ENCODE measurements at places on chromosomes 1 and 21.

- DNase-seq = peak; percentile 40
Observed at GRCh38 chr21:33945652-33946270, 30.2 kb upstream of the ATP5PO start.

- no peak for DNase-seq
Observed at GRCh38 chr1:22132517-22133235, 10.2 kb downstream of the WNT4 start.

DNA sequence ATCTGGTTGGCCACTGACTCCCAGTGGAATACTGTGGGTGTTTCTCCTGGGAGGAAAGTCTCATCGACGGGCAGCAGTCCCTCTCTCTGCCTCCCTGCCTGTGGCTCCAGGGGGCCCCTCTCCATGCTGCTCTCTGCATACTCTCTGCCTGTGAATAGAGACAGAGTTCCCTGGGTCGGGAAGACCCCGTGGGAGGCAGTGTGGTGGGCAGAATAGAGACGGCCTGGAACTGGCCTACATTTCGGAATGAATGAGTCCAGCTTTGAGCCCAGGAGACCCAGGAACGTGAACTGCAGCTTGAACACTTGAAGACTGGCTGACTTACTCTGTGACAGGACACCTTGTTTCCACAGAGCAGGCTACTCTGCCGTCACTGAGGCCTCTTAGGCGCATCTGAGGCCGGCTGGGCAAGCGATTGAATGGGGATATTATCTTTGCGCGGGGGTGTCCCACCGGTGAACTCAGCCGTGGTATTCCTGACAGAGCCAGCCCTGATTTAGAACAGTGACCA, 64.0 kb downstream of the KIF21B start:
- no peak for DNase-seq

DNA sequence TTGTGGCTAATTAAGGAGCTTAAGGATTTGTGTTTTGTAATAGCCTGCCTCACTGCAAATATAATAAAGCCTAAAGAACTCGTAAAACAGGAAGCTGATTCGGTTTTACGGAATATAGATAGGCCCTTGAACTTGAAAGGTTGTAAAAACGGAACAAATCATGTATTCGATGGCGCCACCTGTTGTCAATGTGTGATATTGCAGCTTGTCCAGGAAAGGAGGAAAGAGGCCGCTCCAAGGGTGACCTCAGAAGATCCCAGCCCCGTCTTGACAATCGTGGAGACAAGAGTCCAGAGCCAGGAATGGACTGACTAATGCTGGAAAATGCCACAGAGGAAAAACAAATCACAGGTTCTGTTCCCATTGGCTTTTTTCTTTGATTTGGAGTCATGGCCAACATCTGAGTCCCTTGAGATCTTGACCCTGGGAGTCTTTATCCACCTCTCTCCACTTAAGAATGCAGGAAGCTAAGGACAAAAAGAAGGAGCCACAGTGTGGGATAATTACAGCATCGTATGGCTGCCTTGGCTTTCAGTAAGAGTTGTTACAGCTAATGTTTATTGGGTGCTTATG, 7.0 kb upstream of the IGSF21 start:
- DNase-seq = peak; percentile 51

DNA sequence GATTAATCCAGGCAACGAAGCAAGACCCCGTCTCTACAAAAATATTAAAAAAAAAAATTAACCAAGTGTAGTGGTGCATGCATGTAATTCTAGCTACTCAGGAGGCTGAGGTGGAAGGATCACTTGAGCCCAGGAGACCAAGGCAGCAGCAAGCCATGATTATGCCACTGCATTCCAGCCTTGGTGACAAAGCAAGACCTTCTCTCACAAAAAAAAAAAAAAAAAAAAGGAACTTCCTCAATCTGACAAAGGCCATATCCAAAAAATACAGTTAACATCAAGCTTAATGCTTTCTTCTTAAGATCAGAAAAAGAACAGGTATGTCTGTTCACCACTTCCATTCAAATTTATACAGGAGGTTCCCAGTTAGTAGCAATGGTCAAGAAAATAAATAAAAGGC, 54.4 kb downstream of the EVI5 start:
- no peak for DNase-seq

DNA sequence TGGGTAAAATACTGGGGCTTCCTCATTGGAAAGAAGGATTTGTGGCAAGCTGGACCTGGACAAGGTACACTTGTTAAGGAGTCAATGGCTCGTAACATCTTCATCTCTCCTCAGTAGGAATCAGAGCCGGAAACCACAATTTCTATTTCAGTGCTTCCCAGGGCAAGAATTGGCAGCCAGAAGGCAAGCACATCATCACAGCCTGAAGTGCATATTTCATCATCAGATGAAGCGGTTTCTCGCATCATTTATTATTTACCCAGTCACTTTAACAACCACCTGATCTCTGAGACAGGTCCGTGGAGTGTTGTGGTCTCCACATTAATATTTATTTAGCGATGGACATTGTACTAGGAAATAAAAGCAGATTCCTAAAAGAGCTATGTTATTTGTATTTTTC, 55.0 kb downstream of the KCNJ15 start:
- DNase-seq = no peak

DNA sequence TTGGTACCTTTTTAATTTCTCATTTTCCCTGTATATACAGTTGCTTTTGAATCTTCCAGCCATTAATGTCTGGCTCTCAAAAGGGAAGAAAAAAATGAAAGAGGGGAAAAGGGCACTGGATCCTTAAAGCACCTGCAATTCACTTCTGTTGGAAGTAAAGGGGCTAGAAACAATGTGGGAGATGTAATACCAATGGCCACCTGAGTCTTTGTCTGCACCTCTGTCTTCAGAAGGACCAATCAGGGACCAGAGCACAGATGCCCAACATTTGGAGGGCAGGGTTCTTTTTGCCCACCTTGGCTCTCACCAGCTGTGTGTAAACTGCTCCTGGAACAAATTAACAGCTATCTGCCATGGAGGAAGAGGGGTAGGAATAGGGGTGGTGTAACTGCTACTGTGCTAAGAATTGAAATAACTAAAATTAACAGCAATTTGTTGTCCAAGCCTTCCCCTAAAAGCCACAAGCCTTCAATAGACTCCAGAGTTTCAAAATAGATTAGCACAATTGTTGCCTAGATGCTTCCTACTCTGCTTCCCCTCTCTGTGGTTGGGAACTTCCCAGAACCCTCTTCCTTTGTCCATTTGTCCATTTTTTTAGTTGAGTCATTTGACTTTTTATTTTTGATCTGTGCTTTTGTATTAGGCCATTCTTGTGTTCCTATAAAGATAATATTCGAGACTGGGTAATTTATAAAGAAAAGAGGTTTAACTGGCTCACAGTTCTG, 11.5 kb upstream of the LRRC8B start:
- DNase-seq = no peak

- DNase-seq = no peak
Observed at GRCh38 chr1:180153032-180153431, 1.6 kb upstream of the QSOX1 start.

GRCh38 chr1:27011058-27011764, 1.4 kb downstream of the TENT5B start:
- no peak for DNase-seq

DNA sequence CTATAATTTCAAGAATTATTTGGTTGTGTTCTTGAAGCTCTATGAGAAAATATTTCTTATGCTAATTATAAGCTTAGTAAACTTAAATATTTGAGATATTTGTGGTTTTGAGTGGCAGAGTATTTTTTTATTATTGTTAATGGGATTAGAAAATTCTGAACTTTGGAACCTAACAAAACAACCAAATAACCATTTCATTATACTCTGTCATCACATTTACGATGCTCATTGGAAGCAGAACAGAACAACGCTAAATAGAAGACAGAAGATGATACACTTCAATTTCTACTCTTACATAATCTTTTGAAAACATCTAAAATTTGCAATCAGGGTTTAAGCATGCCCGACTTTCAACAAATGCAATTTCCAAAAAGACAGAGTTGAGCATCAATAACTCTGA, 270.2 kb downstream of the PTPRC start:
- DNase-seq = no peak

DNA sequence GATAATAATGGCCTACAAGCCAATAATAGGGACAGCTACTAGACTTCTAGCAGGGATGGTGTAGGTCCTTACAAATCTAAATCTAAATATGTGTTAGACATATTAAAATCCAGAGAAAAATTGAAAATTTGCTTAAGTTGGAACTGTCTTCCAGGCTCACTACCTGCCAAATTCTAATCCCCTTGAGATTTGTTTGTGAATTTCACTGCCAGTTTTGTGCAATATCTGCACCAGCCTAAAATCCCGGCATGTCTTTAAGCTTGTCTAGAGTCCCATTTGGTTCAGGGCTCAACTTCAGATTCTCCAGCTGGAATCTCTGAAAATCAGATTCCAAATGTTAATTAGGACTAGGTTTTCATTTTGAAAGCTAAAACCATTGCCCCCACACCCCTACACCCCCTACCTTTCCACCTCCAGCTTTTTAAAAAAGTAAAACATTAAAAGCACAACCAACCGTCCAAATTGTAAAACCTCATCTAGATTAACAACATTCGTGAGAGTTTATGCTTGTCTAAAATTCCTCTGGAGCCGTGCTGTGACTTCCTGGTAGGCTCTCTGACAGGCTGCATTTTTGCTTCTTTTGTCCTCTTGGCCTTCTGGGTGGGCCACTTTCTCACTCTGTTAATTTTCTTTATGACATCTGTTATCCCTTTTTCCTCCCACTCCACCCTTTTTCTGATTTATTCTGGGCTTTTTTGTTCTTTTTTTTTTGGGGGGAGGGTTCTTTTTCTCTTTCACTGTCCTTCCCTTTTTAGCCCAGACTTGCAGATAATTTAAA, 348.7 kb downstream of the PAPPA2 start:
- DNase-seq = no peak

DNA sequence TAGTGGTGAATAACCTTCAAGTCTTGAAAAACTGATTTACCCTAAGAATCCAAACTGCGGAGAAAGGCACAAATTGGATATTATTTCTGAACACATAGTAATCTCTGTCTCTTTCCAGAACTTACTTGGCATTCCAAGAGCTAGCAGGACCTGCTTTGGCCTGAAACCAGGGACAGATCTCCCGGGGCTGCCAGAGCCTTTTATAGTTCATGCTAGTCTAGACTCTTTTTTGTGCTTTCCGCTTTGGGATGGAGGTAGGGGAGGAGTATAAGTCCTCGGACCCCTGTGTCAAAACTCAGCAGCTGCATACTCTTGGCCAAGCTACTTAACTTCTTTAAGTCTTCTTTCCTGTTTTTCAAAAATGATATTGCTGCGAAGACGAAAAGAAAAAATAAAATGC, 3.8 kb upstream of the RYR2 start:
- DNase-seq = no peak

GRCh38 chr1:218402786-218403120, 57.6 kb downstream of the TGFB2 start:
- DNase-seq = no peak

- no peak for DNase-seq
Observed at GRCh38 chr21:45993210-45994085, 11.9 kb downstream of the COL6A1 start.

GRCh38 chr1:217953922-217954321, 322.8 kb downstream of the SPATA17 start:
- DNase-seq = peak; percentile 25

- DNase-seq = no peak
Observed at GRCh38 chr1:236228411-236228810, 53.3 kb downstream of the ERO1B start.

- DNase-seq = no peak
Observed at GRCh38 chr1:200082329-200082728, 54.8 kb downstream of the NR5A2 start.

GRCh38 chr1:47752559-47752958, 244.6 kb downstream of the TRABD2B start:
- no peak for DNase-seq

DNA sequence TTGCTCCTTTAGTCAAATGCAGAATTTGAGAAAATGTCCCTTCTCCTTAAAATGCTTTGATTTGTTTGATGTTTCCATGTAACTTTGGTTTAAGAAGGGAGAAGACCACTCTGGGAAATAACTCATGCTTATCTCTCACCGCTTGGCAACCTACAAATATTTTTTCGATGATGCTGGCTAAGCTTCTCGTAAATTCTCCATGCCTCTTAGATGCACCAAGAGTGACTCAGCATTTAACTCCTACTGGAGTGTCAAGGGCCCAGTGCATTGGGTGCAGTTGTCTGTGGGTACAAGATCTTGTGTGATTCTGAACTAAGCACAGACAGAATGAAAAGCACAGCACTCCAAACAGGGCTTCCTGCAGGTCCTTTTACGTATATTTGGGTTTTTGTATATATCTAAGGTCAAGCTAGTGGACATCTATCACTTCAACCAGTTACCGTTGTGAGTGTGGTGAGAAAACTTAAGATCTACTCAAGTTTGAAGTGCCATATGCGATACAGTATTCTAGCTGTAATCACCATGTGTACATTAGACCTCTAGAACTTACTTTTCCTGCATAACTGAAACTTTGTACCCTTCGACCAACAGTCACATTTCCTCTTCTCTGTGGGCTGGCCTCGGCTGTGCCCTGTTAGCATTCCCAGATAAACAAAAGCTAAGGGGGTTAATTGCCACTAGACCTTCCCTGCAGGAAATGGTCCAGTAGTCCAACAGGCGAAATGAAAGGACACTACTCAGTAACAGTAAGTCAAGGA, 55.8 kb downstream of the COL18A1 start:
- no peak for DNase-seq

- no peak for DNase-seq
Observed at GRCh38 chr1:32871364-32872191, 866 bp upstream of the FNDC5 start.

DNA sequence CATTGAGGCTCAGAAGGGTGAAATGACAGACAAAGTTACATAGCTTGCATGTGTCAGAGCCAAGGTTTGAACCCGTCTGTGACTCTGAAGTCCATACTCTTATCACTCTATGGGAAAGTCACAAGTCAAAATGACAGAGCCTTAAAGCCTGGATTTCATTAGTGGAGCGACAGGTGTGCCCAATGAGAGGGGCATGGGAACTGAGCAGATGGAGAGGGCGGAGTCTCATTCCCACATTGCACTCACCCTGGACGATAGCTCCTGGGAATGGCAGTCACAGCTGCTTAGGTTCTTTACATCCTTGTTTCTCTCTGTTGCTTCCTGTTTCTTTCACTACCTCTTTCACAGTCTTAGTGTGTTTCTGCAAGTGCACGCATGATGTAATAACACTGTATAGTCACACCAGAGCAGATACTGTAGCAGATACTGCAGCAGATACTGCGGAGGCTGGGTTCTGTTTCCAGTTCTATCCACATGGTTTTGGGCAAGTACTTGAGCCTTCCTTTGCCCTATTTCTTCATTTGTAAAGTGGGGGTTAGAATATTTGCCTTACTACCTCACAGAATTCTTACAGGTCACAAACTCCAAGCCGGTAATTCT, 127.2 kb downstream of the ZSCAN20 start:
- DNase-seq = peak; percentile 29

- no peak for DNase-seq
Observed at GRCh38 chr1:150150133-150151021, 661 bp downstream of the PLEKHO1 start.

DNA sequence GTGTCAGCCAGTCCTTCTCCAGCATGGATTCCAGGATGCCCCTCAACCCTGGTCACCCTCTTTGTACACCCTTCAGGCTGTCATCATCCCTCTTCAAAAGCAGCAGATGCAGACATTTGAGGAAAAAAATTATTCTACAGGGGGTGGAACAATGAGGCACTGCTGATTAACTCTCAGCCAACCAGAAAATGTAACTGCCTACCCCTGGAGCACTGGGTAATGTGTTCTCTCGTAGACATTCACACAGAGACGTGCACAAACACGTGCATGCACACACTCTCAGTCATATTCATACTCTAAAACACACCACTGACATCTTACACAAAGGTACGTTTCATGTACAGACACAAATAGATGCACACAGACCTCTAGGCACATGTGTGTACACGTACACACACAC, 175.4 kb downstream of the TRABD2B start:
- DNase-seq = no peak
